Stimulated activated CD4-positive, alpha-beta T cell treated with anti-CD3 and anti-CD28 coated beads, Interleukin-4, amount 100 ng/mL, for 48 hours (primary cell): ENCODE measurements at places on chromosomes 4 and X.

GRCh38 chr4:38082424-38083385 lies 122.5 kb downstream of the PTTG2 start:
- no peak for DNase-seq

DNA sequence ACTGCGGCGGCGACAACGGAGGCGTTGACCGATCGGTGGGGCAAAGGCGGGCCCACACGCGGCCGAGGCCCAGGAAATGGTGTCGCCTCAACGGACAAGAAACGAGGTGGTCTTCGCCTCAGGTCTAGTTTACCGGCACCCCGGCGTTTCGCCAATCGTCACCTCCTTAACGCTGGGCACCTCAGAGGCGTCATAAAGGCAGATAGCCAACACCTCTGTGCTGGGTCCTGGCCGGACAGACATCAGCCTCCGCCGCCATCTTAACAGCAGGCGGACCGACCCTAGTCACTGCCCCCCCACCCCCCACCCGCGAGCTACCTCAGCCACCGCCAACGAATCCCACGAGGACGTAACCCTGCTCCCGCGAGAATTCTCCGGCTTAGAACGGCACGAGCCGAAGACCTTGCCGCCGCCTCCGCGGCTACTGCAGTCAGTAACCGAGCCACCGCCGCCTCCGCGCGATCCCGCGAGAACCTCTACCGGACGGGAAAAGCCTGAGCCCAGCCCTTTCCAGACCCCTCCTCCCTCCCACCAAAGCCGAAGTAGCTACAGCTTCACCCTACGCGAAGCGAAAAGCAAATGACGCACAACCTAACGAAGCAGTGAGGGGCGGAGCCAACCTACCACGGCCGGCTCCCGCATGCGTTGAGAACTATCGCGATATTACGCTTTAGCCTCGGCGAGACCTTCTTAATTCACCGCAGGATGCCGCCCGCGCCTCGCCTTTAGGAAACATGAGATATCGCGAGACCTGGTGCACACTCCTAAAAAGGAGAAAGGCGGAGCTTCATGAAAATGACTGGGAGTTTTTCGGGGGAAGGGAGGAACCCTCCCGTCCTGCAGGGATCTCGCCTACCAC lies 2.7 kb downstream of the HUWE1 start:
- DNase-seq = peak; percentile 77

GRCh38 chr4:95409127-95409526 lies 139.6 kb downstream of the UNC5C start:
- no peak for DNase-seq

- DNase-seq = no peak
Observed at GRCh38 chrX:136028383-136028984, 43.2 kb downstream of the SLC9A6 start.

DNA sequence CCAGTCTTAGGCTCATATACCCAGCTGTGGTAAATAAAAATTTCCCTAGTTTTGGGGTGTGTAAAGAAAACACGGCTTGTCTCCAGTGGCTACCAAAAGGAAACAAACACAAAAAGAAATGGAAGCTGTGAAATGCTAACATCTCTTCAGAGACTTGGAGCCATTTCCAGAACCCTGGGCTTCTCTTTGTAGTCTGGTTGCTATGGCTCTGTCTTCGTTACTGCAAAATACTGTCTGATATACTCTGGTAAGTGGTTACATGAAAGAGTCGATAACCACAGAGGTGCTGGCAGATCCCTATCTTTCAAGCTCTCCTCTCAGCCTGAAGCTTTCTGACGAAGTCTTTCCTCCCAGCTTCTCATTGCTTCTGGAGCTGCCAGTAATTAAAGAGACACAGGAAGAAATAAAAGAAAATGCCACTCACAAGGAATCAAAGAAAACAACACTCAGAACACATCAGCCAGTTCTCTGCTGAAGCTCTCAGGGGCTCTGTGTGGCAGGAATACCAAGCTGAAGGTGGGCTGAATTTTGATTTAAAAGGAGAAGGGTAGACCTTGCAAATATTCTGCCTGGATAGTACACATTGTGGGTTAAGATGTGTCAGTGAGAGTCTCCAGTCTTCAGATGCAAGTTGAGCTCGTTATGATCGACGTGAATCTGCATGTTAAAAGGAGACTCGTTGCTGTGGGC lies 107.6 kb upstream of the FAM9C start:
- peak; percentile 2 for DNase-seq

DNA sequence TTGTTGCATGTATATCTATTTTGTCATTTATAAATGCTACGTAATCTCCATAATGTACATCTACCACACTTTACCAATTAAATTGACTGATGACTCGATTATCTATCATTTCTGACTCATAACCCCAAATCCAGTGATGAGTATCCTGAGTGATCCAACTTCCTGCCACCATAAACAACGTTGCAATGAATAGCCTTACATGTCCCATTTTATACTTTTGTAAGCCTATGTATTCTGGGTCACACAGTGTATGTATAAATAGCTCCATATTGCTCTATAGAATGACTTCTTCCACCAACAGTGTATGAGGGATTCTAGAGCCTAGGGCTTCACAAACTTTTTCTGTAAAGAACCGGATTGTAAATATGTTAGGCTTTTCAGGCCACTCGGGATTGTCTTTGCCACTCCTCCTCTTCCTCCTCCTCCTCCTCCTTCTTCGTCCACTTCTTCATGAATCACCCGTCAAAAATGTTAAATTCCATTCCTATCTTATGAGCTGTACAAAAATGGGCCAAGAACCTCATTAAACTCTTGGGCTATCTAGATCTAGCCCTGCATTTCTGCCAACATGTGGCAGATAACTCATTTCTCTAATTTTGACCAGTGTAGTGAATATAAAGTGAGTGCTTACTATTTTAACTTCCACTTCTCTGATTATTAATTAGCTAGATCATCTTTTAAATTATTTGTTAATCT lies 672.2 kb upstream of the AMOT start:
- no peak for DNase-seq

- no peak for DNase-seq
Observed at GRCh38 chr4:127793528-127793927, 11.4 kb downstream of the HSPA4L start.

DNA sequence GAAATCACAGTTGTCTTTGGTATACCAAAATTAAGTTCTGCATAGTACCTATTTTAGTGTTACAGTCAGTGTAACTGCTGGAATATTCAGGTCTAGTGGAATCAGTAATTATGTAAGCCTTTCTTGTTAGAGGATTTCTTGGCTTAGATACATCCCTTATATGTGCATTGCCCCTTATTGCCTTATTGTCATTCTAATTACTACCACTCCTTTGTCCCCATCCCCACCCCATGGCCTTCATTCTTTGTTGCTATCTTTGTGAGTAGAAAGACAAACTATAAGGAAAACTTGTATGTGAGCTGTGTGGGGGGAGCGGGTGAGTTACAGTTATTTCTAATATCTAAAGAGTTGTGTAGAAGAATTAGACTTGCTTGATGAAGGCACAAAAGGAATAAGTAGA lies 36.9 kb upstream of the RPA4 start:
- DNase-seq = no peak

DNA sequence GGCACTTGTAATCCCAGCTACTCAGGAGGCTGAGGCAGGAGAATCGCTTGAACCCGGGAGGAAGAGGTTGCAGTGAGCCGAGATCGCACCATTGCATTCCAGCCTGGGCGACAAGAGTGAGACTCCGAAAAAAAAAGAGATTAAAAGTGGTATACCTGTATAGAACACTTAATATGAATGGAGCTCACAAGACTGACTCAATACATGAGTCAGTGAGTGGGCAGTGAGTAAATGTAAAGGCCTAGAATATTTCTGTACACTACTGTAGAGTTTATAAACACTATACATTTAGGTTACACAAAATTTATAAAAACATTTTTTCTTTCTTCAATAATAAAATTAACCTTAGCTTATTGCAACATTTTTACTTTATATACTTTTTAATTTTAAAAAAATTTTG lies 93.8 kb downstream of the CENPC start:
- DNase-seq = no peak

DNA sequence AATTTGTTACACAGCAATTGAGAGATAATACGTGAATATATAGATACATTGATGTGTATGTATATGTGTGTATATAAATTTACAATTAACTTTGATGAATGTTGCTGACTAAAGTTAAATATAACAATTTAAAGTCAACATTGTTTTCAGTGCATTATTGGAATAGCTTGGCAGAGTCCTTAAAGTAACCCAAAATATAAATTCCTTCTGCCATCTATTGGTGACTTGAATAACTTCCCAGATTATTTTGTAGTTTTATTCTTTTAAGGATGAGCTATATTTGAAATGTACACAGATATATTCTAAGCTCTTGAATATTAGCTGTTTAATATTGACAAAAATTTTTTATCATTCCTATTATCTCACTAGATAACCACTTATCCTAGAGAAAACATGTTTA lies 298.2 kb upstream of the FSTL5 start:
- DNase-seq = no peak

- DNase-seq = no peak
Observed at GRCh38 chr4:73485596-73485995, 4.1 kb downstream of the AFM start.

DNA sequence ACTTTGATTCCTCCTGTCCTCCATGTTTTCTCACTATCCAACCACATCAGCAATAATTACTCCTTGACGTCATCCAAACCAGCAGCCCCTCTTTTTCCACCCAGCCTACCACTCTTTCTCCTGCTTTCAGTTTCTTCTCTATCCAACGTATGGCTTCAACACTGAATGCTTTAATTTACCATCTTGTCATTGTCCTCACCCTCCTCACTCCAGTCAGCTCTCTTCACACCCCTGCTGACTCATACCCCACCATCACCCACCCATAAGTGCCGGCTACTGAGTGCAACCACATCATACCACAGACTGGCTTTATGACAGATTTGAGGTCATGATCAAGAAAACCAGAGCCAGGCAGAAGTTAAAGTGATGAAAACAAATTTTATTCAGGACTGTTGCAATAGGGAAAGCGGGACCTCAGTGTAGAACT lies 9.8 kb upstream of the ANXA5 start:
- peak; percentile 61 for DNase-seq

- DNase-seq = no peak
Observed at GRCh38 chr4:140937866-140938265, 181.7 kb upstream of the TBC1D9 start.
